Neural crest cell (in vitro differentiated cells): ENCODE measurements at places on chromosomes 12 and 14. TPM values are rescaled to one million over a fixed set of nuclear protein-coding genes. Genes with fewer than 3 reads are reported as not detected.

Gene HOXC12
- not detected in 2 replicates for total RNA-seq

Gene CLEC7A
- not detected in 2 replicates for total RNA-seq

Gene GALNT6
- 0.09 and 0.16 TPM in 2 replicates for total RNA-seq

Gene FOXA1
- total RNA-seq: not detected in 2 replicates

Gene LRP1
- total RNA-seq: 61.8 and 62.7 TPM in 2 replicates

Gene AKAP5
- total RNA-seq: 1.3 and 1.4 TPM in 2 replicates

Gene PZP
- not detected in 2 replicates for total RNA-seq

Gene OAS3
- 0.48 and 0.54 TPM in 2 replicates for total RNA-seq

Gene SELPLG
- 0.39 and 0.51 TPM in 2 replicates for total RNA-seq

Gene RNASE1
- 6.4 and 9.7 TPM in 2 replicates for total RNA-seq

Gene SLC5A8
- not detected in 2 replicates for total RNA-seq
